ENCODE measurements at places on chromosomes 3 and 15.

GRCh38 chr3:178748874-178749273 lies 212.6 kb downstream of the KCNMB2 start:
- no peak for DNase-seq
- no peaks in the 10 kb centered on the region for H3K36me3 ChIP-seq
- H3K27ac ChIP-seq = no peak overlapping the region
- no peaks in the 10 kb centered on the region for H3K4me1 ChIP-seq

DNA sequence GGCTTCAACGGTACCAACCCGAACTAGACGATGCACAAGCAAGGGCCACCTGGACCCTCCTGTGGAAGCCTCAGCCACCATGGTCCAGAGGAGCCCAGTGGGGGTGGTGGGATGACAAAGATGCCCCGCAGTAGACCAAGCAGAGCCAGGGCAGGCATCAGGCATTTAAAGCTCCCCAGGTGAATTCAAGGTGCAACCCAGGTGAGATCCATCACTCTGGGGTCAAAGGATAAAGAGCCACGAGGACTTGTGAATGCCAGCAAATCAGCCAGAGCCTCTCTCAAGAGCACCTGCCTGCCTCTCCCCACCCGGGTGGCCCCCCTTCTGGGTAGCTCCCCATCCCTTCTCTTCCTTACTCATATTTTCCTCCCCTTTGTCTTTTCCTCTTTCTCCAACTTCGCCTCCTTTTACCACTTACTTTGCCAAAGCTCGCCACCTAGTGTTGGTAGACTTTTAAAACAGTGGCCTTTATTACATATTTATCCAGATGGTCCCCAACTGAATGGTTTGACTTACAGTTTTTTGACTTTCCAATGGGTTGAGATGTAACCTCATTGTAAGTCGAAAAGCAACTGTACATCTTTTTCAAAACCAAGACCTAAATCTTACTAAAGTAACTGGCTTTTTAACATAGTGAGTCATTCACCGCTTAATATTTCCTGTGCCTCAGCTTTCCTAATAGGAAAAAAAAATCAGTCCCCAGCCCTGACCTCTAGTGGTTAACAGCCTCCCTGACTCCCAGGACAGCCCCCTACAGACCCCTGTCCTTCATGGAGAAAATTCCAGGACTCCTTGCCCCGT lies 18.8 kb downstream of the PLA2G4F start:
- no peaks in the 10 kb centered on the region for H3K4me1 ChIP-seq
- H3K27ac ChIP-seq = no peak overlapping the region
- no peak for DNase-seq
- H3K4me3 ChIP-seq = no peak overlapping the region

DNA sequence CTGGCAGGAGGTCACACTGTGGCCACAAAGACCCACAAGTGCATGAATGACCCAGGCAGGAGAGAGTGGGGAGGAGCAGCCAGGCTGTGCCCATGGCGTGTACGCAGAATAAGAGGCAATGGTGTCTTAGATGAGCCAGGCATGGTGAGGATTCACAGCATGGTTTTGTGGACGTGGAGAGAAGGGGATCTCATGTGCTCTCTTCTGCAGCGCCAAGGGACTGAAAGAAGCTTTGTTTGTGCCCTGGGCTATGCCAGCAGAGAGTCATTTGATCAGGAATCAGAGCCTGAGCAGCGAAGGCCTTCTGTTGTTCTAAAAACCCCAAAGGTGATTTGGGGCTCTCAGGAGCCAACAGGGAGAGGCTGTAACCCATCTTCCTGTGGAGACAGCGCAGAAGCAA lies 18.7 kb upstream of the RPP14 start:
- DNase-seq = no peak
- H3K27me3 ChIP-seq = no peaks in the 10 kb centered on the region
- no peak overlapping the region for H3K4me3 ChIP-seq
- no peaks in the 10 kb centered on the region for H3K36me3 ChIP-seq

- no peaks in the 10 kb centered on the region for H3K27me3 ChIP-seq
- DNase-seq = no peak
- no peaks in the 10 kb centered on the region for H3K4me1 ChIP-seq
- H3K27ac ChIP-seq = no peak overlapping the region
- H3K36me3 ChIP-seq = peaks cover 31% of the 10 kb centered on the region
- H3K4me3 ChIP-seq = no peak overlapping the region
These were observed 38.1 kb upstream of the LDHAL6B start for GRCh38 chr15:59168536-59168935.

DNA sequence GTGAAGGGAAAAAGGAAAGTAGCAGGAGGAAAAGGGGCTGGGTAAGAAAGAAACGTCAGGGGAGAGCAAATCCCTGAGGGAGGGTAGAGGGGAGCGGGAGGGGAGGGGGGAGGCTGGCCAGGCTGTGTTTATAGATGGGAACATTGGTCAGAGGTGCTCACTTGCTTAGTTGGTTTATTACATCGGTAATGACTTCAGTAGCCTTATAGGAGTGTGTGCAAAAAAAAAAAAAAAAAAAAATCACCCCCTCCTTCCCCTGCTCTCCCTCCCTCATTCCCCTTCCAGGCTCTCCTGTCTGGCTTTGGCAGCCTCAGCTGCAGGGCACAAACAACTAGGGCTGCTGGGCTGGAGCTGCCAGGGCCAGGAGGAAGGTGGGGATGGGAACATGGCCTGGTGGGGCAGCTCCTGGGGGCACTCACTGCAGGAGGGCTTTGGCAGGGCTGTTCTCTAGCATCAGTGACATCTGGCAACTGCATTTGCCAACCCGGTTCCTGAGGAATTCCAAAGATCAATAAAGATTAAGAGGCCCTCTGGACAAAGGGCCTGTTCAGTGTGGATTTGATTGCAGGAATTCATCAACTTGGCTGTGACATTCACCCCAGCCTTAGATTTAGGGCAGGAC lies 334.5 kb upstream of the FRG2C start:
- H3K4me3 ChIP-seq = no peak overlapping the region
- no peaks in the 10 kb centered on the region for H3K36me3 ChIP-seq
- no peaks in the 10 kb centered on the region for H3K27me3 ChIP-seq
- H3K4me1 ChIP-seq = no peaks in the 10 kb centered on the region
- no peak overlapping the region for H3K27ac ChIP-seq

- no peak overlapping the region for H3K27ac ChIP-seq
- H3K36me3 ChIP-seq = no peaks in the 10 kb centered on the region
- no peak overlapping the region for H3K4me3 ChIP-seq
- peaks cover 30% of the 10 kb centered on the region for H3K4me1 ChIP-seq
These were observed 14.0 kb downstream of the IGDCC3 start for GRCh38 chr15:65363766-65364165.

DNA sequence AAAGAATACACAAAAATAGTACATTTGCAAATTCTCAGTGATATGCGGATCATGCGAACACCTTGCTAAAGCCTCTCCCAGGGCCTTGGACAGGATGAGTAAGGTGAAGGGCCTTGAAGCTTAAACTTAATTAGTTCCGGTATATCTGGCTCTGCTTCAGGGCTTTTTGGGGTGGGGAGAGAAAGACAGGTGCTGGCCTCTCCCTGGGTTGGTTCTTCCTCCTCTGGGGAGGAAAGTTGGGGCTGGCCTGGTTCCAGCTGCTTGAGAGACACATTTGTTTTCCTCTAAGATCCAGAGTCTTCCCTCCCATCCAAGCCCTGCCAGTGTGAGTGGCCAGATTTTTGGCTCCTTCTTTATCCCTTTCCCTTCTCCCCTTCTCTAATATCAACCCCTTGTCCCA lies 64.7 kb upstream of the EPHB3 start:
- H3K36me3 ChIP-seq = no peaks in the 10 kb centered on the region
- H3K27me3 ChIP-seq = no peaks in the 10 kb centered on the region
- H3K27ac ChIP-seq = no peak overlapping the region
- peaks cover 6% of the 10 kb centered on the region for H3K4me1 ChIP-seq

DNA sequence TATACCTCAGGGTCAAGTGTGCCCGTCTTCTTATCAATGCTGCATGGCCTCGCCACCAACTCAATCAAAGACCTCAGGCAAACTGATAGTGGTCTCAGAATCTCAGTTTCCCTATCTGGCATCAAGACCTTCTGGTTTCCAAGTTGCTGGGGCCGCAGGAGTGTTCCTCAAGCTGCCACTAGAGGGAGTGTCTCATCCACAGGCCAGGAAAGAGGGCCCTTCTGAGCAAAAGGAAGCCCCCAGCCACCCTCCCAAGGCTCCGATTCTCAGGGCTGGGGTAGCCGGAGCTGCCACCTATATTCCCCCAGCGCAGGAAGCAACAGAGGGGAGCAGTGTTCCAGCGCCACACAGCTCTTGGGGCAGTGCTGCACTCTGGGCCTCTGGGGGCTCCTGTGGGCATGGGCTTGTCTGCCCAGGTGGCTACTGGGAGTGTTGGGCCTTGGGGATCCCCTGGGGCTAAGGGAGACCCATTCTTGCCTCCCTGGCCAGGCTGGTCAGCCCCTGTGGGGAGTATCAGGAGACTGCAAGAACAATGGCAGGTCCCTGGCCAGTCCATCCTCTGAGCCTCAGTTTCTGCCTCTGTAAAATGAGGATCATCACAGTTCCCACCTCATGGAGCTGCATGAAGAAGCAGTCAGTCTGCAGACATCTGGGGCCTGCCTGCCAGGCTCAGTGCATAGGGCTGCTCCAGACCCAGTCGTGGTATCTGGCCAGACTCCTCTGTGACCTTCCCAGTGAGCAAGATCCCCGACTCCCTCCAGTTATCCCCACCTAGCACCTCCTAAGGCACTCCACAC lies 23.4 kb upstream of the SEC13 start:
- no peaks in the 10 kb centered on the region for H3K4me1 ChIP-seq
- no peaks in the 10 kb centered on the region for H3K36me3 ChIP-seq
- no peak overlapping the region for H3K4me3 ChIP-seq
- no peak overlapping the region for H3K27ac ChIP-seq
- no peaks in the 10 kb centered on the region for H3K27me3 ChIP-seq
- DNase-seq = peak; percentile 33

GRCh38 chr15:25237291-25237978 lies 201.4 kb downstream of the UBE3A start:
- no peak for DNase-seq
- no peaks in the 10 kb centered on the region for H3K27me3 ChIP-seq
- no peak overlapping the region for H3K27ac ChIP-seq
- no peak overlapping the region for H3K4me3 ChIP-seq

DNA sequence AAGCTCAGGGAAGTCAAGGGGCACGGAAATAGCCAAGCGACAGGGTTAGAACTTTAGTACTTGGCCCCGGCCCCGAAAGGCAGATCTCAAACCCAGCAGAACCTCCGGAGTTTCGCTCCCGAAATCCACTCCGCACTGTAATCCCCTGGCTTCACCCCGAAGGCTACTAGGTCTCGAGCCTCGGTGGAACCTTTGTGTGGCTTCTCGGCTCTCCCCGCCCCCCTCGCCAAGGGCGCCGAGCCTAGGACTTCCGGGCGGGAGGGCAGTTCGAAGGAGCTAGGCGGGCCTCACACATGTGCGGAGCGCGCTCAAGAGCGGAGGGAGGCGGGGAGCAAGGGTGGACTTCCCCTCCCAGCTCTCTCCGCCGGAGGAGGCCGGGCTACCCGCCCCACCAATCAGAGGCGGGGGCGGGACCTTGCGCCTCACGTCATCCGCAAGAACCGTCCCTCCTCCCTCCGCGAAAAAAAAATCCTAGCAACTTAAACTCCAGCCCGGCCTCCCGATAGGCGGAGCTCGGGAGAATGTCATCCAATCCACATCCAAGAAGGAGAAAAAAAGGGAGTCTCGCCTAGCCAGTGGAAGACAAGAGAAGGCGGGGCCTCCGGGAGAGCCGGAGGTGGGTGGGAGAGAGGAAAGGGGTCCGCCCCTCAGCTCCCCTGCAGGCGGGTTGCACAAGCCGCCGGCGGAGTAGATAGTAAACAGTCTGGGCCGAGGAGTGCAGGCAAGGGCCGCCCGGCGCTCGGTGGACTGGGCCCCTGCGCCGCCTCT lies 2.4 kb upstream of the SIN3A start:
- H3K36me3 ChIP-seq = no peaks in the 10 kb centered on the region
- H3K27ac ChIP-seq = peak overlapping the region; percentile 92
- H3K27me3 ChIP-seq = no peaks in the 10 kb centered on the region
- peak overlapping the region; percentile 85 for H3K4me3 ChIP-seq
- H3K4me1 ChIP-seq = peaks cover 3% of the 10 kb centered on the region
- DNase-seq = peak; percentile 100

DNA sequence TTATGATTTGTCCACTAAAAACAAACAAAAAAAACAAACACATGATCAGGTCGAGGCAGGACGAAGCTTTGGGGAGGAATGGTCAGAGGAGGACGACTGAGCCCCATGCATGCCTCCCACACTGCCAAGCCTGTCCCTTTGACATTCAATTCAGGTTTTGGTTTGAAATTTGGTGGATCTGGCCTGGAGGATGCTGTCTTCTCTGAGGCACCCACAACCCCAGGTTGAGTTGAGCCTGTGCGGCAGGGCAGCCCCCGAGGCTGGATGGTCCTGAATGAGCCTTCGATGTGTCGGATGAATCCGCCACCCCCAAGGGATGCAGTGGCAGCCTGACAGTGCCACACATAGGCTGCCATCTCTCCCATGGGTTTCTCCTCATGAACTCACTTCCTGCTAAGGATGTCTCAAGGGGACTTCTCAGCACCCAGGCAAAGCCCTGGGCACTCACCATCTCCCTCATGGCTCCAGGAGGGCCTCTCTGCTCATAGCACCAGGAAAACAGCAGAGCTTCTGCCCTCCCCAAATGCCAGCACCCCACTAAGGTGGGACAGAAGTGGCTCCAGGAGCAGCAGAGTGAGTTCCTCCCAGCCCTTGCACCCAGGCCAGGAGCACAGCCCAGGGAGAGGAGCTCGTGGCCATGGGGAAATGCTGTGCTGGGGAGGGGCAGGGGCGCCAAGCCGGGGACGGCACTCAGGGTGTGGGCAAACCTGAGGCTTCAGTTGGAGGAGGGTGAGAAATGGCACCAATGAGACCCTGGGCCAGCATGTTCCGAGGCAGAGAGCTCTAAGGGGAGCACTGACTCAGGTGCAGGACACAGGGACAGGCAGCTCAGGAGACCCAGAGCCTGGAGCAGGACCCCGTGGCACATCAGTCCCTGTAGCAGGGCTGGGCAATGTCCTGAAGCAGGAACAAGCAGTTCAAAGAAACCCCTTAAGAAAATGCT lies 18.5 kb downstream of the PRR23E start:
- no peak for DNase-seq
- no peaks in the 10 kb centered on the region for H3K27me3 ChIP-seq
- H3K27ac ChIP-seq = no peak overlapping the region
- H3K4me3 ChIP-seq = no peak overlapping the region

GRCh38 chr3:126009181-126009580 lies 40.2 kb downstream of the ROPN1B start:
- H3K4me3 ChIP-seq = no peak overlapping the region
- peaks cover under 1% of the 10 kb centered on the region for H3K4me1 ChIP-seq
- no peak overlapping the region for H3K27ac ChIP-seq
- DNase-seq = no peak
- no peaks in the 10 kb centered on the region for H3K27me3 ChIP-seq
- H3K36me3 ChIP-seq = no peaks in the 10 kb centered on the region

DNA sequence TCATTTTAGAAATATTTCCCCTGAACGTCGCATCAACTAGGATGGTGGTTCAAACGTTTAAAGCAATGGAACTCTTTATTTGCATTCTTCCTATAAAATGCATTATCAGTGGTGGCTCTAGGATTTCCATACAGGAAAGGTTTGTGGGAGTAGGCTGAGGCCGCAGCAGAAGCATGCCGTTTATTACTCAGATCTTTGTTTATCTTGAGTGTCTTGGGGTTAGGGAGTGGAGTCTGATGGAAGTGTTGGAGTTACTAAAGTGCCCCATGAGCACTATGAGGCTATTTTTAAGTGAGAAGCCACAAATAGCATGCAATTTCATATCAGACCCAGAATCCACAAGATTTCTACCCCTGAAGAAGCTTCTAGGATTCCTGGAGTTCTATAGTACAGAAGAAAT lies 26.2 kb downstream of the ATOSA start:
- H3K27me3 ChIP-seq = no peaks in the 10 kb centered on the region
- DNase-seq = no peak
- H3K4me3 ChIP-seq = no peak overlapping the region

Measured in H1 (cell line).